ENCODE measurements at places on chromosomes 4 and X.

DNA sequence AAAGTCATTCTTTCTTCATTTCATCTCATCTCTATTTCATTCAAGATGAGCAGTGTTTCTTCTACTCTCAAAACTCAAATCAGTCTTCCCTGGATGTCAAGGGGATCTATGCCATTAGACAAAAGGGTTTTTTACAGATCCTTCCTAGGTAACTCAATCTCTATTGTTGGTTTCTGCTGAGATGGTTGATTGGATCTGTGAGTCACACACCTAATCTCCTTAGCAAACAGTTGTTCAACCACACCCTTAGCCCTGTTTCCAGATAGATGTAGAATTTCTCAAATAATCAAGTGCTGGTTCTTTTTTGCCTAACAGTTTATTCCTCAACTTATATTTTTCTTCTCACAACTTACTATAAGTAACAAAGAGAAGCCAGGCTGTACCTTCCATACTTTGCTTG lies 200.5 kb downstream of the KDR start:
- DNase-seq = no peak

DNA sequence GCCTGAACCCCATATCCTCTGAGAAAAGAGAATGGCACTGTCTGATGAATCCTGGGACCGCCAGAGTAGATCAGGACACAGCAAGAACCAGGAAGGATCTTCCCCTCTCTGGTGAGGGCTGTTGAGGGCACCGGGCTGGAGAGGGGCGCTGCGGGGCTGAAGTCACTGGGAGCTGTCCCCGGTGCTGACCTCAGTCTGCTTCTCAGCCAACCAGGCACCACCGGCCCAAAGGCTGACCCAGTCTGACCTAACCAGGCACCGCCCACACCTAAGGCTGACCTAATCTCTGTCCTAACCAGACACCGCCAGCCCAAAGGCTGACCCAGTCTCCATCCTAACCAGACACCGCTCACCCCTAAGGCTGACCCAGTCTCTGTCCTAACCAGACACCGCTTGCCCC lies 82.8 kb downstream of the CPZ start:
- no peak for DNase-seq

DNA sequence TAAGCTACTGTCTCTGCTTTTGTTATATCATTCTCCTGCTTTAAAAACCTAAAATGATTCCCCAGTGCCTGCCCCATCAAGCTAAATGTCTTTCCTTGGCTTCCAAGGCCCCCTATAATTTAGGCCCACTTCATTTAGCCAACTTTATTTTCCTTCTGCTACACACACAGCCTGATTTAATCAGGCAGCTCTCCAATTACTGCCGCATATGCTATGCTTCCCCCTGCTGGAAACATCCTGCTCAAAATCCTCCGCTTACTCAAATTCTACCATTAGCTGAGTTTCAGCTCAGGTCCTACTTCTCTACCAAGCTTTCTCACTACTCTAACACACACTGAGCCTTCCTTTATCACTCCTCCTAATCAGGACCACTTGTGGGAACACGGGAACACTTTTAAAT lies 17.0 kb downstream of the LAMP2 start:
- DNase-seq = no peak

DNA sequence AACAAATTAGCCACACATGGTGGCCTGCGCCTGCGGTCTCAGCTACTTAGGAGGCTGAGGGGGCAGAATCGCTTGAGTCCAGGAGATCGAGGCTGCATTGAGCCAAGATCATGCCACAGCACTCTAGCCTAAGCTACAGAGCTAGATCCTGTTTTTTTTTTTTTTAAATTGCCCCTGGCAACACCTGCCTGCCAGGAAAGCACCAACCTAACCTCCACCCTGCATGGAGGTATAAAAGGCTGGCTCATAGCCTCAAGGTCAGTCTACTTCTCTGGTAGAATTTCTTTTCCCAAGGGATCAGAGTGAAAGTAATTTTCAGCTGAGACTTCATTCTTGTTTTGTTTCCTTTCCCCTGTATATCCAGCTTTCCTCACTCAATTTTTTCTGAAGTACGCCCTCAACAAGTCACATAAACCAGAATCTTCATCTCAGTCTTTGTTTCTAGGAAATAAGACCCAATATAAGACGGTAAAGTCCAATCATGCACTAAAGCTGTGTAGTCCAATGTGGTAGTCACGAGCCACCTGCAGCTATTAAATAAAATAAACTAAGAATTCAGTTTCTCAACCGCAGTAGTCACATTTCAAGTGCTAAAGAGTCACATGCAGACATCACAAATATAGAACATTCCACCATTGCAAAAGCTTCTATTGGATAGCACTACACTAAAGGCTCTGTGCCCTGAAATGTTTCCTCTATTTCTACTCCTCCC lies 113.3 kb downstream of the HPGD start:
- no peak for DNase-seq

DNA sequence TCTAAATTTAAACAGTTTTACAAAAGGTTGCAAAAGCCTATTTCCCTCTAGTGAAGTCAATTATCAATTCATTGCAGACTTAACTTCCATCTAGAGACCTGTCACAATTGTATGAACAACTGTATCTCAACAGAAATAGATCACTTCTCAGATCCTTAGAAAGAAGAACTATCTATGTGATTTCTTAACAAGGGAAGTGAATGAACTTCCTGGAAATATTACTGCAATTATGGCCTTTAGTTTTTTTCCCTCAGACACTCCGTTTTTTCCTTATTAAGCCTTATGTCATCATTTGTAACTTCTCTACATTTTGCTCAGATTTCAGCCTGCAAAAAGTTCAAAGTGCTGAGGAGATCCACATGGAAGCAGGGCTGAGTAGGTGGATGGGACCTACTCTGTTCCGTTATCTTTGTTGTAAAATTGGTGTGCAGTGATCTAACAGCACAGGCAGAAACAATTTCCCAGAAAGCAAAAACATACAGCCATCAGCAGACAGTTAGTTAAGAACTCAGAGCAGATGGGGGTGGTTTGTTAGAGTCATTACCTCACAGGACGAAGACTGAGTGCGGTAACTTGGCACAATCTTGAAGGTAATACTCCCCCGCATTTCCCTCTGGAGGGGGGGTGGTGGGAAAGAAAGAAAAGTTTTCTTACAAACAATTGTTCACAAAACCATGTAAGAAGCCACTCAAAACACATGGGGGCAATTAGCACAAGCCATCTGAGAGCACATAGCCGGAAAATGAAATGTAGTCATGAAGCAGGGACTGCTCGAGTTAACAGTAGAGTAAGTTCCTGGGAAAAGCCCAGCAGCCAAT lies 112.3 kb downstream of the NYX start:
- DNase-seq = no peak

DNA sequence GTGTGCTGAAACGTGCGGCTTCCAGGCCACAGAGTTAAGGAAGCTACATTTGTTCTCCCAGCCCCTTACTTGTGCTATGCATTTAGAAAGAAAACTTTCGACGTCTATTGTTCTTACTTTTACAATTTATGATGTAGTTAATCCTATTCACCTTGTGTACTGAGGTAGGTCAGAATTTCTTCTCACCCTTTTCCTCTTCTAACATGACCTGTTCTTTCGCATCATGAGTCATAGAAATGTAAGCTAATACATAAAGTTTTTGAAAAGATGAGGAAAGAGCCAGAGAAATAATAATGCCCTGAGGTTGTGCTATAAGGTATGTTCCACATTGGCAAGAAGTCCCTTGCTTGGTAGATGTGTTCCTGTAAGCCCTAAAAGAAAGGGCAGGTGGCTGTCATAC lies 298.3 kb downstream of the TRIML1 start:
- DNase-seq = no peak

DNA sequence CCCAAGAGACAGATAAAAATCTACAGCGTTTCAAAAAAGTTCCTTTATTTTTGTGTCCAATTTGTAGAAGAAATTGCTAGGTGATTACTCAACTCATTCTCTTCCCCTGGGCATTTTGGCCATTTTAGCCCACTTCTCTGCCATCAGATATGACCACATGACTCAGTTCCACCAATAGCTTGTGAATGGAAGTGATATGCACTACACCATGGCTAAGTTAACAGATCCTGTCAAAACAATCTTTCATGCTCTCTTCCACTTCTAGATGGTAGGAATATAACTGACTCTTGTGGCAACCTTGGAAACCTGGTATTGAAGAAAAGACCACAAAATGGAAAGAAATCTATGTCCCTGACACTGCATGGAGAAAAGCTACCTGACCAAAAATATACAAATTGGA lies 26.2 kb upstream of the FREM3 start:
- no peak for DNase-seq

Measured in activated effector memory CD4-positive, alpha-beta T cell treated with Interleukin-2 at 50 U/mL for 16 hours (primary cell).